ENCODE measurements at places on chromosomes 3 and 15.

GRCh38 chr15:35514759-35515158 lies 31.2 kb downstream of the DPH6 start:
- no peaks in the 10 kb centered on the region for H3K4me1 ChIP-seq
- no peak for DNase-seq
- no peak overlapping the region for H3K27ac ChIP-seq
- no peak overlapping the region for H3K4me3 ChIP-seq
- H3K27me3 ChIP-seq = no peaks in the 10 kb centered on the region

DNA sequence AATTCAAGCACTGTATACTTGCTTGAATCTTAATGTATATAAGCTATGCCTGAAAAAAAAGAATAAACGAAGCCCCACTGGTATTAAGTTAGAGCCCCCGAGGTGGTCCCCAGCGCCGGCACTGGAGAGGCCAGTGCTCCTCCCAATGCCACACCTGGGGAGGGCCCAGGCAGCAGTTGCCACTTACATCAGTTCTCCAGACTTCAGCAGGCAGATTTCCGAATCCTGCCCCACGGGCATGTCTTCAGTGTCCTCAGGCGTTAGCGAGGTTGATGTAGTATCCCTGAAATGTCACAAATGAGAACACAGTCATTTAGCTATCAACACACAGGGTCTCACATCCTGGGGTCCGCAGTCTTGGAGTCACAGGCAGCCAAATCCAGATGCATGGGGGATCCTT lies 7.0 kb upstream of the CXCR6 start:
- peaks cover 76% of the 10 kb centered on the region for H3K36me3 ChIP-seq
- peaks cover 16% of the 10 kb centered on the region for H3K4me1 ChIP-seq
- no peak overlapping the region for H3K27ac ChIP-seq

DNA sequence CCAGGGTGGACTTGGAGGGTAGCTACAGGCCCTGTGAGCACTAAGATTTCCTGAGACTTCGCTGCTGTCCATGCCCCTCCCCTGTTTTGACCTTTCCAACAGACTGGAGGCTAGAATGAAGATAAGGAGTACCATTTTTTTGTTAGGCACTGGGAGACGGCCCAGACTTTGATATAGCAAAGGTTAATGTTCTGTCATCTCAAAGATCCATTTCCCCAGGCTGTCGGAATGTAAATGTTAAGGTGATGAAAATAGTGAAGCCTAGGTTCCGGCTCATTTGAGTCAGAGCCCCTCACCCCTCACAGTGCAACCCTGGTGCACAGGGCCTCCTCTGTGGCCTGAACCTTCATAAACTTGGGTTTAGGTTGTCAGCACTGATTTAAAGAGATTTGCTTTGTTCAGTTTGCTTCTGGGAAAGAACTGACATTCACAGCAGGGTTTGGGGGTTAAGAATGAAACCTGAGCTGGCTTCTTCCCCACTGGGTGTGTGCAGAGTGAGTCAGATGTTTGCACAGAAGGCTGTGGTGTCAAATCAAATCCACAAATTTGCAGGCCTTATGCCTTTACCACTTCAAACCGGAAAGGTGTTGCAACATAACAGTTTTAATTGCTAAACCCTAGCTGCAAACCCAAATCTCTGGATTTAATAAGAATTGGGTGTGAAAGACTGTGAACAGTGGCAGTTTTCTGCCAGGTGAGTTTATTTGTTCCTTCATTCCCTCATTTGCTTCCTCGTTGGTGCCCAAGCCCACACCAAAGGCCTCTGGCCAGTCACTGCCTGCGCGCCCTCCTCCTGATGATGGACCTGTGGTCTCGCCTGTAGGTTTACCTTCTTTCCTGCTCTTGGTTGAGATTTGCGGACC lies 20.6 kb upstream of the KCTD6 start:
- H3K4me1 ChIP-seq = no peaks in the 10 kb centered on the region
- H3K36me3 ChIP-seq = no peaks in the 10 kb centered on the region
- no peaks in the 10 kb centered on the region for H3K27me3 ChIP-seq
- H3K27ac ChIP-seq = no peak overlapping the region
- H3K4me3 ChIP-seq = no peak overlapping the region

GRCh38 chr15:101620671-101621070 lies 31.5 kb downstream of the TM2D3 start:
- peak overlapping the region; percentile 78 for H3K27ac ChIP-seq
- no peaks in the 10 kb centered on the region for H3K36me3 ChIP-seq
- peak overlapping the region; percentile 43 for H3K4me3 ChIP-seq
- no peaks in the 10 kb centered on the region for H3K27me3 ChIP-seq
- peaks cover 50% of the 10 kb centered on the region for H3K4me1 ChIP-seq

GRCh38 chr15:76208786-76209424 lies 102.4 kb downstream of the ETFA start:
- no peaks in the 10 kb centered on the region for H3K27me3 ChIP-seq
- no peaks in the 10 kb centered on the region for H3K36me3 ChIP-seq
- H3K4me3 ChIP-seq = no peak overlapping the region
- peaks cover 5% of the 10 kb centered on the region for H3K4me1 ChIP-seq
- no peak for DNase-seq

DNA sequence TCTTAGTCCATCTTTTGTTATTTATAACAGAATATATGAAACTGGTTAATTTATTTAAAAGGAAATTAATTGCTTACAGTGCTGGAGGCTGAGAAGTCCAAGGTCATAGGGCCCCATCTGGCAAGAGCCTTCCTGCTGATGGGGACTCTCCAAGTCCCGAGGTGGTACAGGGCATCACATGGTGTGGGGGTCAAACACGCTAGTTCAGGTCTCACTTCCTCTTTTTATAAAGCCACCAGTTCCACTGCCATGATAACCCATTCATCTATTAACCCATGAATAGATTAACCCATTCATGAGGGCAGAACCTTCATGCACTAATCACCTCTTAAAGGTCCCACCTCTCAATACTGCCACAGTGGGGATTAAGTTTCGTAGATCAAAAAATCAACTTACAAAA lies 659.3 kb downstream of the NAALADL2 start:
- no peak overlapping the region for H3K27ac ChIP-seq
- H3K4me1 ChIP-seq = no peaks in the 10 kb centered on the region
- H3K27me3 ChIP-seq = no peaks in the 10 kb centered on the region
- H3K4me3 ChIP-seq = no peak overlapping the region

DNA sequence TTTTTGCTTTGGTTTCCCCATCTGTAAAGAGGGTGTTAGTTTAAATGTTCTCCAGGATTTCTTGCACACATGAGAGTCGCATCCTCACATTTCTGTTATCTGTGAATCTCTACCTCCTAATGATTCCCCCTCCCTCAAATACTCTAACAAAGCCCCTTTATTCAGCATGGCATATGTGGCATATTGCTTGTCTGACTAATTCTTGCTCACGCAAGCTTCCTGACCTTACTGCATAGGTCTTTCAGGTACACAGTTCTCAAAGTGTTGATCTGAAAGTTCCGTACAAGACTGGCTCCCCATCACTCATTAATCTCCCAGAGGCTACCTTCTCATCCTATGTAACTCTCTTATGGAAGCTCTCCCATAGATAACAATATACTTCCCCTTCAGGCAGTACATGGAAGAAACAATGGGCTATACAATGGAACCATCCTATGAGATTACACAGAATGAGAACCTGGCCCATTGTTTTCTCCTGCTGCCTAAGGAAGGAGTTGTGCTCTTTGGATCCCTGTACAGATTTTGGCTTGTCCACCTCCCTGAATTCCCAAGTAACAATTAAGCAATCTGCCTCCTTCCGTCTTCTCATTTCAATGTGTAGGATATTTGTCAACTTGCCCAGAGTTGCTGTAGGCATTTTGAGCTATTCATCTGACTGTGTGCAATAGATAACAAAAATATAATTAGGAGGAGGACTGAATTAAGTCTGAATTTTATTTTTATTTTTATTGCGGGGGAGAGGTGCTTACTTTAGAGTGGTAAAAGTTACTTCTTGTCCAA lies 51.0 kb downstream of the PPARG start:
- H3K4me1 ChIP-seq = no peaks in the 10 kb centered on the region
- peaks cover 2% of the 10 kb centered on the region for H3K27me3 ChIP-seq
- H3K36me3 ChIP-seq = no peaks in the 10 kb centered on the region
- no peak for DNase-seq
- no peak overlapping the region for H3K27ac ChIP-seq

- H3K27ac ChIP-seq = no peak overlapping the region
- H3K4me1 ChIP-seq = no peaks in the 10 kb centered on the region
- DNase-seq = no peak
- H3K36me3 ChIP-seq = no peaks in the 10 kb centered on the region
Measured at GRCh38 chr3:173770011-173770410, 372.5 kb downstream of the NLGN1 start.

DNA sequence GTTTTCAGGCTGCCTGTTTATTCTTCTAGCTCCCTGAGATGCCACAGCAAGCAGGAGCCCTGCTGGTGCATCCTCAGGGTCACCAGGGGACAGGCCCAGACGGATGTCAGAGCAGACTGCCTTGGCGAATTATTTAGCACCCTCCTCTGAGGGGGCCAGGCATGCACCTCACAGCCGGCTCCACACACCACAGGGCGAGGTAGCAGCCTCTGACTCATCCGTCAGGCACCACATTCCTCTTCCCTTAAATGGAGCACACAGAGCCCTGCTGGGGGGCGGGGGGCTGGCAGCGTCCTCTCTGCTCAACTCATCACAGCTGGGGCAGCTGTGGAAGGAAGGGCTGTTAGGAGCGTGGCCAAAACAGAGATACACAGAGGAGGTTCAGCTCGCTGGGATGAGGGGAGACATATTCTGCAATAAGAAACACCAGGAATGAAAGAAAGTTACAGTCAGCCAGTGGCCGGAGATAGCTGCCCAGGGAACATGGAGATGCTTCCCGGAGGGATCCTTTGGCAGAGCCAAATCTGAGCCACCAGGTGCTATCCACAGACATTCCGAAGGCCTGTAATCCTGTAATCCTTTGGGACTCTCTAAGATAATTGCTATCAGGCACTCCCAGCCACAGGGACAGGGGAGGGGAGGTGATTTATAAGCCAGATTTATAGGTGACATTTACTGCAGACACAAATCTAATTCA lies 13.9 kb upstream of the PRICKLE2 start:
- H3K36me3 ChIP-seq = no peaks in the 10 kb centered on the region
- no peaks in the 10 kb centered on the region for H3K27me3 ChIP-seq
- no peaks in the 10 kb centered on the region for H3K4me1 ChIP-seq
- H3K27ac ChIP-seq = no peak overlapping the region
- no peak overlapping the region for H3K4me3 ChIP-seq

- DNase-seq = no peak
- H3K27me3 ChIP-seq = no peaks in the 10 kb centered on the region
- peaks cover 37% of the 10 kb centered on the region for H3K36me3 ChIP-seq
- no peak overlapping the region for H3K4me3 ChIP-seq
- peak overlapping the region; percentile 65 for H3K27ac ChIP-seq
Measured at GRCh38 chr3:47394881-47395280, 14.1 kb downstream of the PTPN23 start.

- H3K36me3 ChIP-seq = no peaks in the 10 kb centered on the region
- peaks cover 24% of the 10 kb centered on the region for H3K4me1 ChIP-seq
- no peaks in the 10 kb centered on the region for H3K27me3 ChIP-seq
- peak; percentile 44 for DNase-seq
- H3K27ac ChIP-seq = no peak overlapping the region
Measured at GRCh38 chr3:195072916-195073564, 197.9 kb downstream of the XXYLT1 start.

- no peaks in the 10 kb centered on the region for H3K4me1 ChIP-seq
- no peak for DNase-seq
- no peaks in the 10 kb centered on the region for H3K36me3 ChIP-seq
- no peaks in the 10 kb centered on the region for H3K27me3 ChIP-seq
- H3K4me3 ChIP-seq = no peak overlapping the region
Measured at GRCh38 chr3:143276592-143276991, 157.0 kb downstream of the CHST2 start.

- peaks cover 3% of the 10 kb centered on the region for H3K27me3 ChIP-seq
- H3K4me1 ChIP-seq = peaks cover 4% of the 10 kb centered on the region
- no peaks in the 10 kb centered on the region for H3K36me3 ChIP-seq
- H3K4me3 ChIP-seq = peak overlapping the region; percentile 69
- H3K27ac ChIP-seq = no peak overlapping the region
Measured at GRCh38 chr15:79432345-79433275, 474 bp downstream of the MINAR1 start.
